ENCODE measurements at places on chromosomes 12 and 14.

GRCh38 chr12:76719171-76720041, 44.5 kb upstream of the ZDHHC17 start:
- no peak for DNase-seq

DNA sequence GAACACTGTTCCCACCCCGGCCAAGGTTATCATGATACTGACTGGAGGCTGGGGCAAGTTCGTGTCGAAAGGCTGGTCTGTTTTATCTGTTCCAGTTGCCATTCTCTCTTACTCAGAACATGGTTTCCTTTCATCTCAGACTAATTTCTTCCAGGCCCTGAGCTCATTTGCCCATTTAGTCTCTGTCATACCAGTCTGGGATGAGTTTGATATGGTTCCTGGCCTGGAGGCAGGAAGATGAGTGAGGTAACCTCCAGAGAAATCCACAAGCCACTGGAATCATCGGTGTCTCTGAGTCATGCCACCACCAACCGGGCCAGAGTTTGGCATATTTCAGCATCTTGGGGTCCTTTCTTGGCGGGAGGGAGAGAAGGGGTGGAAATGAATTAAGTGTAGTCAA, 114.7 kb downstream of the NTF3 start:
- DNase-seq: no peak

- DNase-seq: no peak
These were observed 143.0 kb downstream of the TMTC1 start for GRCh38 chr12:29640589-29641345.

GRCh38 chr12:109948368-109948767, 47.8 kb downstream of the GIT2 start:
- no peak for DNase-seq
